ENCODE measurements at places on chromosomes 11 and 22. TPM values are rescaled to one million over a fixed set of nuclear protein-coding genes. Genes with fewer than 3 reads are reported as not detected.

The SCARF2 gene
- 30.6 TPM for total RNA-seq

The MS4A7 gene
- total RNA-seq = 48.4 TPM

GRCh38 chr11:98771791-98772190 lies 249.0 kb upstream of the CNTN5 start:
- DNase-seq = no peak

- no peak for DNase-seq
Observed at GRCh38 chr11:110112457-110112856, 19.3 kb downstream of the ZC3H12C start.

GRCh38 chr11:45000918-45001317 lies 50.2 kb upstream of the TP53I11 start:
- DNase-seq = peak; percentile 23

DNA sequence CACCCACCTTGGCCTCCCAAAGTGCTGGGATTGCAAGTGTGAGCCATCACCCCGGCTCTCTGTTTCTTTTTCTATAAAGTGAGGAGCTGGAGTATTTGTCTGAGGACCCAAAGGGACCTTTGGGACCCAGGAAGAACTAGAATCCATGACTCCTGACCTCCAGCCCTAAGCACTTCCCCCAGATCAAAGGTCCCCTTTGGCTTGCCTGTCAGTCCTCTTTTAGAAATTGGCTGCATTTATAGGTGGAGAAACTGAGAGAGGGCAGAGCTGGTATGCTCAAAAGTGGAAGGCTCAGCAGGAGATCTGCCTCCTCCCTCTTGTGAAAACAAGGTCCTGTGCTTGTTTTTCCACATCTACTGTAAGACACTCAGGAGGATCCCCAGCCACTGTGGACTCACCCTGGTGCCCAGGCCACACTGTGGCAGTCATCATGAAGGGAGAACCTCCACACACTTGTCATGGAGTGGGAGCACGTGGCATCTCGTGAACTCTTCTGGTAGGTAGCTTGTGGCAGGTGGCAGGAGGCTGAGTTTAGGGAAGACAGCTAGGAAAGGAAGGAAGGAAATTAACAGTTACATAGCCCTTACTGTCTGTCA lies 12.4 kb upstream of the PLEKHA7 start:
- DNase-seq = no peak

The CCDC73 gene
- not detected for total RNA-seq

- no peak for DNase-seq
Observed at GRCh38 chr11:33984682-33985389, 66.7 kb upstream of the CAPRIN1 start.

- no peak for DNase-seq
Observed at GRCh38 chr11:66651016-66651415, 12.5 kb downstream of the RBM4 start.

GRCh38 chr11:65309006-65309405 lies 5.7 kb upstream of the CDC42EP2 start:
- DNase-seq = no peak

The ARHGEF12 gene
- total RNA-seq = 145 TPM

DNA sequence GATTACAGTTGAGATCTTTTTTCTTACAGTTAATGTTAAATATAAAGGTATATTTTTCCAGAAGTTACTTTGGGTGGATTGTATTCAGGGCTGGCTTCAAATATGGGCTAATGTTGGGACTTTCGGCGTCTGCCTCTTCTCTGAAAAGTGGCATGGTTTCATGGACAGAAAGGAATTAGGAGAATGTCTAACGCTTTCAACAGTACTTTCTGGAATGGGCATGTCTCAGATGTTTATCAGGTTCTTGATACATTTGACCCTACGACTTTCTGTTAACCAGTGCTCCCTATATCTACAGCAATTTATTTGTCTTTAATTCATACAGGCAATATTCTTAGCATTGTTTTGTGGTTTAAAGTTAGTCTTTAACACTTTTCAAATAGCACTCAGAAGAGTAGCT lies 33.7 kb downstream of the ZC3H12C start:
- DNase-seq = no peak

- no peak for DNase-seq
Observed at GRCh38 chr11:15613789-15614188, 499.1 kb downstream of the INSC start.

The NFRKB gene
- 27.4 TPM for total RNA-seq

GRCh38 chr11:85698195-85698594 lies 12.2 kb upstream of the CCDC89 start:
- no peak for DNase-seq

GRCh38 chr11:78040691-78041379 lies 17.8 kb upstream of the KCTD14 start:
- no peak for DNase-seq

DNA sequence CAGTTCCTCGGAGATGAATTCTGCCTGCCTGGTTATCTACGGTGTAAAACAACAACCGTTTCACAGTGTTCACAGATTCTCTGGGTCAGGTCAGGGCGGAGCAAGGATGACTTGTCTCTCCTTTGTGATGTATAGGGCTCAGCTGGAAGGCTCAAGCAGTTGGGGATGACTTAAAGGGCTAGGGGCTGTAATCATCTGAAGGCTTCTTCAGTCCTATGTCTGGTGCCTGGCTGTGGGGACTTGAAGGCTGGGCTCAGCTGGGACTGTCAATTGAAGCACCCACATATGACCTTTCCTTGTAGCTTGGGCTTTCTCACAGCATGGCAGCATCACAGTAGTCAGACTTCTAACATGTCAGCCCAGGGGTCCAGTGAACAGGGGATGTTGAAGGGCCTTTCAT lies 29.3 kb downstream of the EIF3F start:
- no peak for DNase-seq

DNA sequence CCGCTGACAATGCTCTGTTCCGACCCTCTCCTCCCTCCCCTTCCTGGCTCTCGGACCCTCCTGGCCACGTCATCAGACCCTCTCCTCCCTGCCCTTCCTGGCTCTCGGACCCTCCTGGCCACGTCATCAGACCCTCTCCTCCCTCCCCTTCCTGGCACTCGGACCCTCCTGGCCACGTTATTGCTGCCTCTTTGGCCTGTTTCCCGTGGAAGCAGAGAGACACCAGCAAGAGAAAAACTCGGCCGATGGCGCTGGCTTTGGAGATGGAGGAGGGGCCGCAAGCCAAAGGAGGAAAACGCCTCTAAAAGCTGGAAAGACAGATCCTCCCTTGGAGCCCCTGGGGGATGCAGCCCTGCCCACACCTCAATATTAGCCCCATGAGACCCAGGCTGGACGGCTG lies 463.3 kb downstream of the BRD1 start:
- peak; percentile 37 for DNase-seq

DNA sequence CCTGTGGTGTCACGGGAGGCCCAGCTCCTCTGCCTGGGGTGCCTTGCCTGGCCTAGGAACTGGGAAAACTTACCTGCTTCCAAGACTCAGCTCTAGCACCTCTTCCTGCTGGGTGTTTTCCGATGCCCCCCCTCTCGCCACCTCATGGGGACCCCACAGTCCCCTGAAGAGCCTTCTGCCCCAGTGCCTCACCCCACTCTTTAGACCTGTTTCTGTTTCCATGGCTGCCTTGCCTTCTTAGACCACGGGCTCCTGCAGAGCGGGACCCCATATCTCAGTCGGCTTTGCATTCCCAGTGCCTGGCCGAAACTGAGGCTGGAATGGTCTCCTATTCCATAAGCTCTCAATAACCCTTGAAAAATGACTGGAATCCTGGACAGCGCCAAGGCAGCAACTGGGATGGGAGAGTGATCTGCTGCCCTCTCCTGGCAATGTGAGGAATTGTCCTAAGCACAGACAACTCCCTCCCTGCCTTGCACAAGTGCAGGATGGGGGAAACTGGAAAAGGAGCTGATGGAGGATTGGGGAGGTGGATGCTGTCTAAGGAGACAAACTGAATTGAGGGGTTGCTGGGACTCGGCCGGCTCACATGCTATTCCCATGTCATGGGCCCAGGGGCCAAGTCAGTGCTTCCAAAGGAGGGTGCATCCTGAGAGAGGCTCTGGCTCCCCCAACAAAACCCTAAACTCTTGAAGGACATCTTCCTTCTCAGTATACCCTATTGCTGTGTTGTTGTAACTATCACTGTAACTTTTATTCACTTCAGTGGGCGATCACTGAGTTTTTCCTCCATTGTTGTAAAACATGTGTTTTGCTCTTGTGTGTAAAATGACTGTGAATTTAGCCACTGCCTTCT lies 26.6 kb upstream of the IL17RA start:
- DNase-seq = peak; percentile 81

Data from sciatic nerve (tissue), 2 donors.